Lung microvascular endothelial cell (primary cell): ENCODE measurements at places on chromosomes 5 and 9.

DNA sequence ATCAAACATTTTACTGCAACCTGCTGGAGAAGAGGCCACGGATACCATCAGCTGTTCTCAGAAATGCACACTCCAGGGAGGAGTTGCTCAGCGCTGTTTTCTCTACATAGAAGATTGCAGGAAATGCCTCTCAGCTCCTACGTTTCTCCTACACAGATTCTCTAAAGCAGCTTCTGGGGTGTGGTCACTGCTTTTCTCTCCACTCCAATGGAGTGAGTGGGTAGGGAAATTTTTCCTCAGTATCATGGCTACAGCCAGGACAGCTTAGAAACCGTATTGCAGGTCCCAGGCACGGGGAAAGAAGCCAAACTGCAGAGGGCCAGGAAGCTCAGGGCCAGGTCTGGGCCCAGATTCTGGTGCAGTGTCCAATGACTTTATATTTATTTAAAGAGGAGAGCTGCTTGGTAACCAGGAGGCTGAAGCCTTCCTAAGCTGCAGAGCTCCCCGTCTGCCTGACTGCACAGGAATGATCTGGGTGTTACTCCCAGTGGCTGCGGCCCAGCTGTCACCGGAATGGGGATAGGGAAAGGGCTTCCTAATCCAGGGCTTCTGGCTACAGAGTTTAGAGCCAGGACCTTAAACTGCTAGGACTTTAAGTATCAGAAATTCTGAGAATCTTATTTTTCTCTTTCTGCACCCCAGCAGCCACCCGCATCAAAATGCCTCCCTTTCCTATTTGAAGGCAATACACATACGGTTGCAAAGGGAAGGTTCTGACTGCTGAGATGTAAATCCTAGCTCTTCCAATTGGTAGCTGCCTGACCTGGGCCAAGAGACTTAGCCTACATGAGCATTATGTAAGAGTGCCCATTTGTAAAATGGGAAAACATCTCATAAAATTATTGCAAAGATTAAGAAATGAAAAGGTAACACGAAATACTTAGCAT lies 1.4 kb upstream of the SPTAN1 start:
- DNase-seq, result peak; percentile 28

DNA sequence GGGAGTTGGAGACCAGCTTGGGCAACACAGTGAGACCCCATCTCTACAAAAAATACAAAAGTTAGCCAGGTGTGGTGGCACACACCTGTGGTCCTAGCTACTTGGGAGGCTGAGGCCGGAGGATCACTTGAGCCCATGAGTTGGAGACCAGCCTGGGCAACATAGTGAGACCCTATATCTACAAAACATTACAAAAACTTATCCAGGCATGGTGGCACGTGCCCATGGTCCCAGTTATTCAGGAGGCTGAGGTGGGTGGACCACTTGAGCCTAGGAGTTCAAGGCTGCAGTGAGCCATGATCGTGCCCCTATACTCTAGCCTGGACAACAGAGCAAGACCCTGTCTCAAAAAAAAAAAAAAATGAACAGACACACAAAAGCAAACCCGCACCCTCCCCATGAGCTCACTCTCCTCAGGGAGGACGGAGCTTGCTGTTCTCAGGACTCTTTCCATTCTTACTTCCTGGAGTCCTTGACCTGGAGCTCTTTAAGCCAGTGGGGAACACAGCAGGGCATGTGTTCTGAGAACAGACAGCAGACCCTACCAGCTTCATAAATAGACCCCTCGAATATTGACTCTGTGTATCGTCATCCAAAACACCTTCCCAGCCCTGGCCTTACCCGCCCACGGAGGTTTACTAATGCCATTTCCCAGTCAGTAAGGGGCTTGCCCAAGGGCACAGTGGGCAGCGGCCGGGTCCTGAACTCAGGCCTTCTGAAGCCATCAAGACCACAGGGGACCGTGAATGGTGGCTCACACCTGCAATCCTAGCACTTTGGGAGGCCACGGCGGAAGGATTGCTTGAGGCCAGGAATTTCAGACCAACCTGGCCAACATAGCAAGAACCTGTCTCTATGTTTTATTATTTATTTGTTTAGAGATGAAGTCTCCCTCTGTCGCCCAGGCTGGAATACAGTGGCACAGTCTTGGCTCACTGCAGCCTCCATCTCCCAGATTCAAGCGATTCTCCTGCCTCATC lies 11.1 kb downstream of the PTGES2 start:
- no peak for DNase-seq

DNA sequence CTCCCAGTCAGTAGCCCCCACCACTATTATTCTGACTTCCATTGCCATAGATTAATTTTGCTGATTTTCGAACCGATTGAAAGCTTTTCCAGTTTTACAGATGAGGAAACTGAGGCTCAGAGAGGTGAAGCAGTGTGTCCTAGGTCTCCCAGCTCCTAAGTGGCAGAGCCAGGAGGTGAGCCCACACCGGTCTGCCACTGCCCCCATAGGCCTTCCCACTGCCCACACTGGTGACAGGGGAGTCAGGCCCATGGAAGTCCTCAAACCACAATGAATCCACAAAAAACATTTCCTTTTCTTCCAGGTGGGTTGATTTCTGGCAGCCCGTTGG lies 54.9 kb upstream of the RPL26L1 start:
- DNase-seq, result no peak

DNA sequence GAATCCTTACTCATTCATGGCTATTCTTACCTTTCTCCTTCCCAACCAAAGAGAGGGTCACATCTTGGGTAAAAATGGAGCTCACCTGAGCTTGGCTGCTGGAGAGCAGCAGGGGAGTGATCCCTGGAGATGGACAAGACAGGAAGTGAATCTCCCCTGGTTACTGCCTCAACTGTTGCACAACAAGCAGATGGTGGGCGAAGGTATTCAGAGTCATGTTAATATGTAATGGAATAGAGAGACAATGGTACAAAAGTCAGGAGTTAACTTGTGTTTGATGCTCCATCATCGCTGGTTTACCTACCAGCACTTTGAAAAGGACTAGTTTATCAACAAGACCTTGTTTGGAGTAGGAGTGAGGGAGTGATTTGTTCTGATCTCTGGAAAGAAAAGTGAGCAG lies 13.0 kb upstream of the PLPP1 start:
- no peak for DNase-seq

GRCh38 chr9:87406543-87407166 lies 91.0 kb upstream of the DAPK1 start:
- no peak for DNase-seq
